Fibroblast of skin of back (primary cell): ENCODE measurements at places on chromosomes 6 and 20.
A peak's percentile ranks its signal among the peaks of the same experiment; 100 is the strongest.

DNA sequence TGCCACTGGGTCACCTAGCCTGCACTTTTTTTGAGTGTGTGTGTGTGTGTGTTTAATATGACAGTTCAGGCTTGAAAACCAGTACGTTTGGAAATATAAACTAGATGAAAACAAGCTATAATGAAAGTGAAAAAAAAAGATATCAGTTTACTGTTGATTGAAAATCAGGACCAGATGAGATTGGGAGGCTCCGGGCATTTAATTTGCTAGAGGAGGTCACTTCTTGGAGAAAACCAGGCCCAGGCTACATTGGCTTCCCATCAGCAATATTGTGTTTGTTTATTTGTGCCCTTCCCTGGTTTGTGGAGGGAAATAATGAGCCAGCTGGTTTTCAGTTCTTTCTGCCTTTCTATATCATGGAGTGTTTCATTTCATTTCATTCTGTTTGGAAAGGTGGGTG, 246.6 kb upstream of the JAG1 start:
- DNase-seq: no peak

DNA sequence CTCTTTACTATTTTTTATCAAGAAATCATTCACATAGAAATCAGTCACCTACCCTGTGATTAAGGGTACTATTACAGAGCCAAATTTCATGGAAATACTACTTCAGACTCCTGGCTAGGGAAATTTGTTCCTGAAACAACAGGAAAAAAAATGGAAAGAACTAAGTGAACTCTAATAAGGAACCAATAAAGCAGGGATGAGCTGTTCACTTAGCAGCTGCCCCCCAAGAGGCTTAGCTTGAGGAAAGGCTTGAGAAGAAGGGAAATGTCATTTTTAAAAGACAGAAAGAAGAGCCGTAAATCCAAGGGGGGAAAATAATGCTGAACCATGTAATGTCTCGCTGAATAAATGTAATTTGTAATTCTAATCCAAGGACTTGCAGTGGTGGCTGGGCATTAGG, 88.8 kb downstream of the COL21A1 start:
- no peak for DNase-seq

- DNase-seq: peak; percentile 63
Observed at GRCh38 chr20:4130404-4131189, 115.2 kb upstream of the RNF24 start.

DNA sequence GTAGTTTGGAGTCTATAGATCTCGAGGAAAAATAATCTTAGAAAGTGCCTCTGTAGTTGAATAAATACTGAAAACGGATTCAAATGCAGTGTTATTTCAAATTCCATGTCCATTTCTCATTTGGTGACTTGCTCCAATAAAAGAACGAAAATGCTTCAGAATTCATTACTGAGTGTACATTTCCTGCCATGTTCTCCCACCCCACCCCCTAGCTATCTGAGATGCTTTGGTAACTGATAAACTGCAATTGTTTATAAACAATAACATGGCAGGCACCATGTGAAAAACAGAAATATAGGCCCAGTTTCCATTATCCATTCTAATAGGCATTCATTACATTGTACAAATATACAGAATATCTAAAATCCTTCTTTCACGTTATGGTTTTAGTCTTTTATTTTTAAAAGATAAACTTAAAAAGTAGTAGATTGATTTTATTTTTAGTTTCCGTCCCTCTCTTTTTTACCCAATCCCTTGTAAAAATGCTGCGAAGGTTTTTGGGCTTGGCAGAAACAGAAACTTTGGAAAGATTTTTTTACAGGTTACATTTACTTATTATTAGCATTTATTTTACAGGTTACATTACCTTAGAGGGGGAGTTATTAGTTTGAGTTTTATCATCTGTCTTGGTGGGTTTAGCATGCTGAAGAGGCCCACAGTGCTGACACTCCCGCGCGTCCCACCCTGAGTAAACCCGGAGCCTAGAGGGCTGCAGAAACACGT, 1.5 kb downstream of the FAM162B start:
- no peak for DNase-seq

DNA sequence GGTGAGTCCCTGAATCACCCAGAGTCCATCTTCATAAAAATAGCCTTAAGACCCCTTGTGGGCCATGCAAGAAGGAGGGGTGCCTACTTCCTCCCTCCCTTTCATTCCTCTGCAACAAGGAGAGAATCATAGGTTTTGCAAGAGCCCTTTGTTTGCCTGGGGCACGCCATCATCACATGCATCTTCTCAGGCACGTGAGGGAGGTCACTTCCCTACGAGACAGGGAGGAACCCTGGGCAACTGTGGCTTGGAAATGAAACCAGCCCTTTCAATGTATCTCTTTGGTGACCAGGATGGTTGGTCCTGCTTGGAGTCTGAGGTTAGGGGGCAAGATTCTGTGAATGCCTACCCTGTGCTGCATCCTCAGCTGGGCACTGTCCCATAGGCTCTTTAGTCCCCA, 194.8 kb downstream of the MAFB start:
- no peak for DNase-seq

GRCh38 chr20:38186788-38187221, 21.7 kb upstream of the TGM2 start:
- DNase-seq: no peak

- peak; percentile 97 for DNase-seq
Observed at GRCh38 chr20:57947421-57948179, 237.8 kb upstream of the PMEPA1 start.
